ENCODE measurements at places on chromosomes 3 and 15.

- no peak for DNase-seq
Observed at GRCh38 chr3:55367384-55367783, 119.7 kb downstream of the WNT5A start.

- DNase-seq: no peak
Observed at GRCh38 chr15:77209221-77209620, 138.3 kb upstream of the TSPAN3 start.

DNA sequence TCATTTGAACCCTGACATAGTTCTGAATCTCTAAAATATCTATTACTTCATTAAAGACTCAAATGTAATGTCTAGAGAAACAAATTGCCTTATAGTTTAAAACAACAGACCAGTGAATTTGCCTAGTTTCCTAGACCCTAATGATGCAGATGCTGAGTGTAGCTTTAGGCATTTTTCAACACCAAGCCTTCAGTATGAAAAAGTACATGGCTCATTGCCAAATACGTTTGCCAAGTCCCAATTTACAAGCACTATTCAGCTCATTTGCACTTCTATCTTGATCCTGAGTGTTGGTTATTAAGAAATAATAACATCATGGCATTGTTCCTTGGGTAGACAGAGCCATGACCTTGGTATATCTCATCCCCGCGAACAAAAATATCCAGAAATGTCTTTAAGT, 46.8 kb downstream of the EOMES start:
- no peak for DNase-seq

- DNase-seq: no peak
Observed at GRCh38 chr15:73493922-73494321, 51.0 kb downstream of the REC114 start.

- DNase-seq: peak; percentile 78
Observed at GRCh38 chr15:57382969-57383368, 6.7 kb downstream of the CGNL1 start.

GRCh38 chr3:126126286-126126685, 42.4 kb upstream of the SLC41A3 start:
- no peak for DNase-seq

DNA sequence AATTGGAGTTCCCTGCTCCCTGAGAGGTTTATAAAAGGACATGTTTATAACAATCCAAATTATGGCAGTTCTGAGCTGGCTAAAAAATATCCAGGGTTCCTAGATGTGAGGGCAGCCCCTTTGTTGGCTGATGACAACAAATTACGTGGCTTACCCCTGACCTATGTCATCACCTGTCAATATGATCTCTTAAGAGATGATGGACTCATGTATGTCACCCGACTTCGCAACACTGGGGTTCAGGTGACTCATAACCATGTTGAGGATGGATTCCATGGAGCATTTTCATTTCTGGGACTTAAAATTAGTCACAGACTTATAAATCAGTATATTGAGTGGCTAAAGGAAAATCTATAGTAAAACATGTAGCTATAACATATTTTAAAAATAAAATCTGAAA, 13.9 kb downstream of the AADAC start:
- DNase-seq: no peak

DNA sequence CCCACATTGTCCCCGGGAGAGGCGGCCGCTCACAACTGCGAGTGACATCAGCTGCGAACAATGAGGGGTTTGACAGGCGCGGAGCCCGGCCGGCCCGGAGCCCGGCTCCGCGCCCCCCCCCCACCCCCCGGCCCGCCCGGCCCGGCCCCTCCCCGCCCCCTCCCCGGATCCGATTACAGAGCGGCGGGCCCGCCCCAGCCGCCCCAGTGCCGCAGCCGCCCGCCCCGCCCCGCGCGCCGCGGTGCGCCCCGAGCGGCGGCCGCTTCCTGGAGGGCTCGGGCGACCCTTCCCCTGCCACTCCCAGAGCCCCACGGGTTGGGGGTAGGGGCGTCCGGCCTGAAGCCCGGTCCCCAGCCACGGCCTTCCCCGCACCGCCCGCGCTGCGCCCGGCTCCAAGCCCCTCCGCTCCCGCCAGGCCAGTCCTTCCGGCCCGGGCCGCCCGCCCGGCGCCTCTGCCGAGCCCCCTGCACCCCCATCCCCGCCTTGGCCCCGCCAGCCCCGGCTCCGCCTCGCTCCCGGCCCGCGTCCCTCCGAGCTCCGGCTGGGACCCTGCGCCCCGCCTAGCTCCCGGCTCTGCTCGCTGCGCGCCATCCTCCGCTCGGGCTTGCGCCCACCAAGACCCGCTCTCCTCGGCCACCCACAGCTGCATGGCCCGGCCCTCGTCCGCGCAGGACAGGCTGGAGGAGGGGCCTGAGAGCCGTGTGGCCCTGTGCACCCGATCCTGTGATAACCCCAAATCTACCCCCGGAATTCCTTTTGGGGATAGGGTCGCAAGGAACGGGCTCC, at the start of gene PCBP4:
PCBP4 (minus strand) TSS at position 71 of the 786 bp plus-strand sequence. CDS start 6,214 bp downstream, outside the sequence.
- no peak for DNase-seq

GRCh38 chr3:148190441-148190990, 507.2 kb upstream of the AGTR1 start:
- no peak for DNase-seq

GRCh38 chr3:50392101-50392715, 32.9 kb upstream of the TMEM115 start:
- DNase-seq: peak; percentile 15

DNA sequence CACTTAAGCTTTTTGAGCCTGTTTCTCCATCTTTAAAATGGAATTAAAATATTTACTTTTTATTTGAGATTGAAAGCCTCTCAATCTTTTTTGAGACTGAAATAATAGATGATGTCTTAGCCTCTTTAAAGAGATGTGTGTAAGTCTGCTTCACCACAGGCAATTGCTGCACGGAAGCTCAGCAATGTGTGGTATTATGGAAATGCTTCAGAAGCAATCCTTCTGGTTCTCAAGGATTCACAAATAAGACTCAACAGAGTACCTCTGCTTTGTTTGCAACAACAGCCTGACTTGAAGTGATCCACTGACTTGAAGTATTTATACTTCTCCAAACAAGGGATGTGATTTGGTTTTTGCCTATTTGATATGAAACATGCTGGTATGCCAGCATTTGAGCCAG, 332.0 kb upstream of the RASGRP1 start:
- DNase-seq: no peak

- no peak for DNase-seq
Observed at GRCh38 chr15:34301058-34301457, 36.5 kb downstream of the SLC12A6 start.

DNA sequence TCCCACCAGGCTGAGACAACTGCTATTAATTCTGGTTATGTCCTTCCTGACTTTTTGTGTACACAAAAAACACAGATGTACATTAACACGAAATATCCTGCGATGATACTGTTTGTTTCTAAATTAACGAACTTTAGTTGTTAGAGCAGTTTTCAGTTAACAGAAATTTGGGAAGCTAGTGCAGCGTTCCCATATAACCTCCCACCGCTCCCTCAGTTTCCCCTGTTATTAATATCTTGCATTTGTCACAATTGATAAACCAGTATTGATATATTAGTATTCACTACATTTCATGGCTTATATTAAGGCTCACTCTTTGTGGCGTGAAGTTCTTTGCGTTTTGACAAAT, 45.3 kb upstream of the RNU6-1 start:
- no peak for DNase-seq

- DNase-seq: peak; percentile 20
Observed at GRCh38 chr15:62348118-62348517, 183.0 kb upstream of the C2CD4B start.

- DNase-seq: no peak
Observed at GRCh38 chr3:77467702-77468625, 428.1 kb downstream of the ROBO2 start.

GRCh38 chr15:46556010-46556409, 921.2 kb downstream of the SQOR start:
- DNase-seq: no peak

DNA sequence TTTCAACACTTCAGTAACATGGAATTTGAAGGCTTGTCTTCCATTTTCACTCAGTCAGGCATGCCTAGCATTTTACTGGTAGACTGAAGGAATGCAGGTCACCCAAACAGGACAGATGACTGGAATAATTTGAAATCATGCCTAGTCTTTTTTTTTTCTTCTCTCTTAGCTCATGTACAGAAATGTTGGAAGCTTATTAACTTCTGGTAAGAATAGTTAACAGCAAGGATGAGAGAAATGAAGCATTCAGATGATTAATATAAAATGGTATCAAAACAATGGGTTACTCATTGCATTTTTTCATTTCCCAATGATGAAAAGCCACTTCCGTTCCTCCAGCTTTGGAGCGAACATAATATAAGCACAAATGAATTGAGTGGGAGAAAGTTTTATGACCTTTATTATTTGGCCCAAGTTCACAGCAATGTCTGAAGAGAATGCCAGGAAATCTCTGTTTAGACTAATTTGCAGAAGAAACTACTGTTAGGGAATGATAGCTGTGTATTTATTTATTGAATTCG, 431.6 kb upstream of the RASGRP1 start:
- DNase-seq: no peak

DNA sequence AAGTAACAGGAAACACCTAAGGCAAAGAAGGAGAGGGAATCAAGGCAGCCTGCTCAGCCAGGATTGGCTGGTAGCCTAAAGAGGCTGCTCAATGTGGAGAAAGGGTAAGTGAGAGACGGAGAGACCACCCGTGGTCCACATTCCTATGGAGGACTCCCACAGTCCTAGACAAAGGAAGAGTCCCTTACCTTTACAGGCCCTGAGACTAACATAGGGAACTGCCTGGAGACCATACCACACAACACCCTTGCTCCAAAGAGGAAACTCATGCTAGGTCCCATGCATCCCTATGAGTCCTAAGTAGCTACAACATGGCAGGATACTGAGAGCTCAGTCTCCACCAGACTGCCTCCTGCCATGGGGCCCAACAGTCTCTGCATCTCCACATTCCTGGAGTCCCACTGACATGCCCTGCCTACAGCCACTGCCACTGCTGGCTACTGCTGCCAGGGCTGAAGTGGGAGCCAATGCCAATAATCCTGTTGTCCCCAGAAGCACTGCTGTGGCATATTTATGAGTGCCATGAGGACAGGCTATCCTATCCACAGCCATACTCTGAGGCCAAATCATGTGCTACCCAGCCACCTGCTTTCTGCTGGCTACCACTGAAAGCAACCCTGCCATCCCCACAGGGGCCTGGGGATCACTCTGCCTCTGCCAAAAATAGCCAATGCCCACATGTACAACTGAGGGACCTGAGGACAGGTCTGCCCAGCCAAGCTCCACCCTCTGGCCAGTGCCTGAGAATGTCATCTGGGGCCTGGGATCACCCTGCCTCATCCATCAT, 45.0 kb downstream of the COPS2 start:
- no peak for DNase-seq

GRCh38 chr3:114057011-114057347, 442 bp downstream of the QTRT2 start:
- DNase-seq: no peak

All from hematopoietic multipotent progenitor cell treated with erythropoietin and hydrocortisone succinate and interleukin-3 and kit ligand, for 8 days (in vitro differentiated cells).